NCI-H226 (cell line): ENCODE measurements at places on chromosomes 3 and 15.

DNA sequence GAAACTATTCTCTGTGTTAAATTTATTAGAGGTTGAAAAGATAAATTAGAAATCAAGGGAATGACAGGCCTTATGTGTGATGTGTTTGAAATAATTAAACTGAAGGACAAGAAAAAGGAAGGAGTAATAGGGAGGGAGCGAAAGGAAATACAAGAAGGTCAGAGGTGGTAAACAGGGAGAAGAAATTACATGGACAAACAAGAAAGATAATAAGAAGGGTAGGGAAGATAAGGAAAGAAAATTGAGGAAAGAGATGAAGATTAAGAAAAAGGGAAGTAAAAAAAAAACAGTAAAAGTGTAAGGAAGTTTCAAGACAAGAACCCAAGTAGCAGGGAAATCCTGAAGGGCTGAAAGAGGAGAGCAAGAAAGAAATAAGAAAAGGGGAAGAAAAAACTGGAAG lies 26.2 kb upstream of the ANXA2 start:
- DNase-seq: no peak

DNA sequence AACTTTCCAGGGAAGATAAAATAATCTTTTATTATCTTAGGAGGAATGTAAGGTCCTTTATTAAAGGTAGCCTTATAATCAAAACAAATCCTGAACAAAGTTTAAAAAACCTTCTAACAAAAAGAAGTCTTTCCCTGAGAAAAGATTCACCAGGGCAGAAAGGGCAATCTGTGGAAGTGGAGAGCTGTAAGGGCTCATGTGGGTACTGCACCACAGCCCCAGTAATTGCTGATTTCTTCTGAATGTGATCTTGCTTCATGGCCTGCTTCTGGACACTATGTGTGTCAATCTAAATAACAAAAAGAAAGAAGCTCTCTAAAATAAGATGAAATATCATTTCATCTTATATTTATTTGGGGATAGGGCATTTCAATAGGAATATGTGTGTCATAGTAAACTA lies 1501.6 kb downstream of the OTOL1 start:
- no peak for DNase-seq

DNA sequence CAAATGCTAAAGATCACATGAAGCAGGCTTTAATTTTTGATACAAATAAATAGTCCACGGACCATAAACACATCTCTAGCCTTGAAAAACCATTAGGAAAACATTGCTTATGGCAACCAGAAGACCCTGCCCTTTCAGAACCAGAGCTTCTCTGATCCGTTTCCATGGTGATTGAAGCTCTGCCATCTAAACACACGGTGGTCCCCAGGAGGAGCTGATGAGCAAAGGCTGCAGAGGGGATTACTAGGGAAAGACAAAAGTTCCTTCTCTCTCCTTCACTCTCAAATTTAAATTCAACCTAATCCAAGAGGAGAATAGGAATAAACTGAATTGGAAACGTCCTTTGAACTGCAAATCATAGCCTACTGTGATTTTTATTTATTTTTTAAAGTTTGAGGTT lies 122.0 kb upstream of the ATP10A start:
- DNase-seq: no peak

- DNase-seq: no peak
Observed at GRCh38 chr3:128353361-128353965, 113.2 kb downstream of the DNAJB8 start.

- DNase-seq: no peak
Observed at GRCh38 chr15:61390138-61390537, 161.0 kb upstream of the RORA start.

DNA sequence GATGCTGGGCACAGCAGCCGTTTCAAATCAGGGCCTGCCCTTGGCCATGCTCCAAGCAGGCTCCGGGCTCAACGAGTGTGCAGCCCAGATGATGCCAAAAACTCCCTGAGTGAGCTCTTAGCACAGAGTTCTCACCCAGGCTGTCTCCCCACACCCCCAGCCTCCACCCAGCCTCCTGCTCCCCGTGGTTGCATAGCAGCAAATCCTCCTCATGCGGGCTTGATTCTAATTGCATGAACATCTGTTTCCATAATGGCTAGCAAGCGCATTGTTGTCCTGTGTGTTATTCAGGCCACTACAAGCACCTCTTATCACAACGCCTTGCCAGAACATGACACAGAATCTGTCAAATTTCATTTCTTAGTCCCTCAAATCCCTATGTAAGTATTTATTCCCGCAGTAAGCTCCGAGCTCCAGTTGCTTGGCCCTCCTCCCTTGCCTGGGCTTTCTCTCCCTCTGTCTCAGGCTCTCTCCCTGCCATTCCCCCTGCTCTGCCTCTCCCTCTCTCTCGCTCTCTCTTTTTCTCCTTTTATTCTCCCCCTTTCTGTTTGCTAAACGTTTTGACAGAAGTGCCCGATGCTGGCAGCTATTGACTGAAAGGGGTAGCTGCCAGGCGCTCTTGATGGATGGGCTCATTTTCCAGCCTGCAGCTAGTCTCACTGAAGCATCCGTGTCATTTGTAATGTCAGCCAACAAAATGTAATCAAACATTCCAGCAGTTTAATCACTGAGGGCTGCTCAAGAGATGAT lies 306.5 kb downstream of the IL20RB start:
- DNase-seq: no peak

DNA sequence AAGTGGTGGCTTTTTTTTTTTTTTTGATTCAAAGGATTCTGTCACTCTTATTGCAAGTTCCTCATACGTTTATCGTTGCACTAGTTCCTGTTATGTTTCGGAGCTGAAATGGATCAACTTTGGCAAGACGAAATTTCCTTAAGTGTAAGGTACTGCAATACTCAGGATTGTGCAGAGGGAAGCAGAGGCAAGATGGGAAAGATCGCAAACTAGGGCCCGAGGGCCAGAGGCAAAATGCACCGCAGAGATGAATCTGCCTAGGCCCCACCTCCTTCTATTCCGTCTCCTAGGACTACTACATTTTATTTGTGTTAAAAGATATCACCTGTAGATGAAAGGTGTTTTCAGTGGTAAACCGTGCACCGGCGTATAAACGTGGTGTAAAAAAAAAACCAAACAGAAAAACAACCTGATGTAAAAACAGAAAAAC lies 331 bp downstream of the RNU6-1 start:
- peak; percentile 61 for DNase-seq

DNA sequence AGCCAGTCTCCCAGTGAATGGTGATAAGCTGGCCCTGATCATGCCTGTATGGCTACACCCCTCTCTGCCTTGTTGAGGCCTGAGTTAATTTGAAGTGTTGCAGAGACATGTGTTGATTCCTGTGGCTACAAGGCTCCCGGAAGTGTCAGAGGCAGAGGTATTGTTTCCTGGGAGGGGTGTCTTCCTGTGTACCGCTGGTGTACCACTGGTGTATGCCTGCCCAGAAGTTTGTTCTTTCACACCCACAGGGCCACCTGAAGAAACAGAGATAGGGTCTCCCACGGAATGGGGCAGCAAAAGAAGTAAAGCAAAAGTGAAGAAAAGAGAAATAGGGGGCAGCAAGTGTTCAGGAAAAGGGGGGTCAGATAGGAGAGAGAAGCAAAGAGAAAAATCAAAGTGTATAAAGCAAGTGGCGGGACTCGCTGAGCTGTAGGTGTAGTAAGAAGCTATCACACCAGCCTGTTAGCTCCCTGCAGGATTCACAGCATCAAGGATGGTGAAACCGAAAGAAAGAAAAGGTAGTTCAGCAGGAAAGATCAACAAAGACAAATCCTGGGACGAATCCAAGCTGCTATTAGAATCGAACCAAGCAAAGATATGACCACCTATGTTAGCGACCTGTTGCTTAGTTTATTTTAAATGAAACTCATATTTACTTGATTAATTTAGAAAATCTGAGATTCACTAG lies 36.6 kb upstream of the CD47 start:
- DNase-seq: no peak

DNA sequence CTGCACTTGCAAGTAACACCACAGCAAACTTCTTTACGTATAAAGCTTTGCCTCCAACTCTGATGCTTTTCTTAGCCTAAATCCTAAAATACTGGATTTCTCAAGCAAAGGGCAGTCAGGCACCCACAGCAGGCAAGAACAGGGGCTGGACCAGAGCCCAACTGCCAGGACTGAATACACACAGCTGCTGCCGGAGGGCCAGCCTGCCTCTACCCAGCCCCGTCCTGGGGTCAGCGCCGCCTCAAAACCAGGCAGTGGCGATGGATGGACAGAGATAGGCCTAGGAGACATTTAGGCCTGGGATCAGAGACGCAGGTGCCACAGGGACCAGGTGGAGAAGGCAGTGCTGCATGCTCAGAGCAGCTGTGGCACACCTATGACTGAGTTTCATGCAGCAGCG lies 47.6 kb upstream of the SEC61A1 start:
- DNase-seq: no peak

GRCh38 chr15:74194572-74195559 lies 7.7 kb downstream of the STRA6 start:
- no peak for DNase-seq
